ENCODE measurements at places on chromosomes 13 and 19. TPM values are rescaled to one million over a fixed set of nuclear protein-coding genes. Genes with fewer than 3 reads are reported as not detected.

DNA sequence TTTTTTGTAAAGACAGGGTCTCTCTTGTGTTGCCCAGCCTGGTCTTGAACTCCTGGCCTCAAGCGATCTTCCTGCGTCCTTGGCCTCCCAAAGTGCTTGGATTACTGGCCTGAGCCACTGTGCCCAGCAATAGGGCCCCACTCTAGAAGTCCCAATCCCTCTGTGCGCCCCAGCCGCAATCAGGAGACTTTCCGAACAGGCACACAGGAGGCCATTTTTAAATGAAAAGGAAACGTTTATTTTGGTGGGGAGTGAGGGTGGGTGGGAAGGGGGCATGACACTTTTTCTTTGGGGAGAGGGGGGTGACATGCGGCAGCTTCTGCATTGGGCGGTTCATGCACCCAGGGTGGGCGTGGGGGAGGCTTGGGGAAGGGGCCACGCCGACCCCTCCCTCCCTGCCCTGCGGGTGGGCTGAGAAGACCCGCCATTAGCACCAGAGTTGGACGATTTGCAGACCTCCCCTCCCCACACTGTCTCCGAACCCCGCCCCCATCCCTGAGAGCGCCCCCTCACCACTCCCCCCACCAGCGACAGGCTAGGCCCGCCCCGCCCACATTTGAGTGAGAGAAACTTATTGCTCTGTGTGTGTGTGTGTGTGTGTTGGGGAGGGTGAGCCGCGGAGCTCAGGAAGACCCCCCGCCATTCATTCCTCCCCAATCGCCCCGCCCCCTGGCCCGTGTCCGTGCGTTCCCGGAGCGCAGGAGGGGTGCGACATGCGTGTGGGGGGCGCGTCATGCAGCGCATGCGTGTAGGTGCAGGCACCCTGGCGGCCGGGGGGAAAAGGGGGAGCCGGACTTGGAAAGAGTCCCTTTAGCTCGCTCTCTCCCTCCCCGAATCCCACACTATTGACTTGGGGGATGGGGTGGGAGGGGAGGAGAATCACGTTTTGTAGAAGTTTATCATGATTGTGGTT is 17.2 kb downstream of the KCNC3 start:
- DNase-seq, result no peak

FUT2 gene
- total RNA-seq, result not detected

TDRD3 gene
- total RNA-seq, result 22.2 TPM

GRCh38 chr13:105991622-105992277 is 543.7 kb downstream of the EFNB2 start:
- DNase-seq, result no peak

DNA sequence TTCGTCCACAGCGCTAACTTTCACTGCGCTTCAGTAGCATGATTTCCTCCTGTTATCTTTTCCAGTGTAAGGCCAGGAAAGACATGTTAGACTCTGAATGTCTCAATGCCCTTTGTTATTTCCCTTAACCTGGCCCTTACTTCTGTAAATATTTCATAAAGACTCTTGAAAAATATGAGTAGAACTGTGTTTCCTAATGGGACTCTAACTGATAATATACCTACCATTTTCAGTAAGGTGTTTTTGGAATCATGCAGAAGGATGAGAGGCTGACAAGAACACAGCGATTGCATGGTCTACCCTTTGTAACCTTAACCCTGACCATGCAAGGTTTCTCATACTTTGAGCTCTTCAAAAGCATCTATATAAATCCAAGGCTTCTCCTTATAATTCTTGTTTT is 550.1 kb downstream of the SLITRK6 start:
- no peak for DNase-seq

GRCh38 chr13:58767566-58767965 is 1136.0 kb downstream of the PCDH17 start:
- DNase-seq, result no peak

ZNF541 gene
- 0.13 TPM for total RNA-seq

DNA sequence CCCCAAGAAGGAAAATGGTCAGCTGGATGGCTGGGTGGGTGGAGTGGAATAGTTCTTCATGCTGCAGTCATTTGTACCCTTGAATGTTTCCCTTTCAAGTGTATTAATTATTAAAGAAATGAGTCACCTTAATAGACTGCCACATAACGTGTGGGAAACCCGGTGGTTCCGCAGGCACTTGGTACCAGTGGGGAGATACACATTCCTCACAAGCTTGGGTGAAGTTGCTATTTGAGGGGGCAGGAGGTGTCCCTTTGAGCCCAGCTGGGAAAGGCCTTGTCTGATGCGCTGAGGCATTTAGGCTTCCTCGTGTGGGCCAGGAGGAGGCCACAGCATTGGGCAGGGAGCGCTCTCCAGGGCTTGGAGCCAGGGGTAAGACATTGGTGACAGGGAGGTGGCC is 57.7 kb downstream of the ATP8A2 start:
- no peak for DNase-seq

GRCh38 chr13:110345701-110346100 is 38.6 kb downstream of the COL4A2 start:
- DNase-seq, result no peak

- peak; percentile 82 for DNase-seq
Observed at GRCh38 chr19:19170053-19170872, at the start of gene MEF2B. MEF2B (minus strand) TSS chr19:19170263; CDS start chr19:19150735, 19,528 bp downstream.

DNA sequence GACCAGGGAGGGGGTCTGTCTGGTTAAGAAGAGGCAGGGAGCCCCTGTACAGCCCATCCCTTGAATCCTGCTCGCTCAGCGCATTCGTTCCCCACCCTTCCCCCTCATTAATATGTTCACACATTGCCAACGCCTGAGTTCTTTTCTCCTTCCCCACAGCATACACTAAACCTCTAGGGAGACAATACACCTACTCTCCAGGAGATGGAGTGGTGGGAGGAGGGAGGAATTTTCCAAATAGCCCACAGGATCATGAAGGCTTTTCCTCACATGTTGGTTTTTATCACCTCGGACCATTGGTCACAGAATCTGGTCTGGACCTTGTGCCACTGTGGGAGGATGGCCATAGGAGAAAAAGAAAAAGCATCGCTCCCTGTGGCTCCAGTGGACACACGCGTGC is 294.9 kb downstream of the SHISA2 start:
- DNase-seq, result no peak

DNA sequence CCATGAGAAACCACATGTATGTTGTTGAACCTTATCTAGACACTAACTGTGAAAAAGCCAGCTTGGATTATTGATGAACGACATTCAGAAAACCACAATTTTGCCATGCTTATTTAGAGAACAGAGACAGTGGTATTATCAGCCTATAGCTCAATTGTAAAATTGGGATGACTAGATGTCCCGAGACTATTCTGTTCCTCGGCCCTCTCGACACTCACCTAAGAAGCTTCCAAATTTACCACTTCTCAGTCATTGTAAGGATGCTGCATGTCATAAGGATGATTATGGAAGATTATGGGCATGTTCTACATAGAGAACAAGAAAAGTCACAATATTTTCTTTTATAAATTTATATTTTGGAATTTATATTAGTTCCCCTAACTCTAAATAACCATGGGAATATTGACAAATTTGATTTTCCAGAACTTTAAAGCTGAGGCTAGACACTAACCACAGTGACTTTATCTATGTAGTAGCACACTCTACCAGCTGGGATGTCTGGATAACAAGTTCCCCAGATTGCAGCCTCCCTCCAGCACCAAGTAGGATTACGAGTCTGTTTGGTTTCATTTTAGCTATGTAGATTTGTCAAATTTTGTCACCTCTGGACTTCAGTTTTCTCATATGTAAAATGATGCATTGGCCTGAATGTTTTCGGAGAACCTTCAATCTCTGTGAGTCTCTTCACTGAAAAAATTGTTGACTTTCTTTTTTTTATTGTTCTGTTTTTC is 513.6 kb downstream of the IRS2 start:
- DNase-seq, result no peak

DNA sequence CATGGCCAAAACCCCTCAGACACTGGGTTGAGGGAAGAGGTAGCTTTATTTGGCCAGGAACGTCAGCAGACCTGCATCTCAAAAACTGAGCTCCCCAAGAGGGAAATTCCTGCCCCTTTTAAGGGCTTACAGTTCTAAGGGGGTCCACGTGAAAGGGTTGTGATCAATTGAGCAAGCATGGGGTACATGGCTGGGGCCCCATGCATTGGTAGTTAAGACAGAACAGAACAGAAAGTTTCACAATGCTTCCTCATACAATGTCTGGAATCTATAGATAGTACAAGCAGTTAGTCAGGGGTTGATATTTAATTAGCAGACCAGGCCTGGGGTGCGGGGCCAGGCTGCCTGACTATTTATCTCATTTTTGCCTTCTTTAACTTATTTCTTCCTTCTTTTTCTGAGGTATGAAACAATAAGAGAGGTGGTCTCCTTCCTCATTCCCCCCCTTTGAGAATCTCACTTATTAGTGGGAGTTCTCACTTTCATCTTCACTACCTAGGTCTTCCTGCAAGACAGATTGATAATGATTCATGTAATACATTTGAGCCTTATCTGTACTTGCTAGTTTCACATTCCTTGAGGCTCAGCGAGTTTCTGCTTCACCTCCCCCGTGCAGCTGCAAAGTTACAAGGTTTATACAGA is 84.8 kb downstream of the SLC25A15 start:
- no peak for DNase-seq

GRCh38 chr13:98289339-98289945 is 112.4 kb upstream of the RNF113B start:
- DNase-seq, result no peak

GRCh38 chr13:100725472-100725871 is 50.9 kb upstream of the TMTC4 start:
- DNase-seq, result no peak

ERICH6B gene
- not detected for total RNA-seq

- no peak for DNase-seq
Observed at GRCh38 chr19:5079071-5079774, 110.3 kb downstream of the KDM4B start.

DNA sequence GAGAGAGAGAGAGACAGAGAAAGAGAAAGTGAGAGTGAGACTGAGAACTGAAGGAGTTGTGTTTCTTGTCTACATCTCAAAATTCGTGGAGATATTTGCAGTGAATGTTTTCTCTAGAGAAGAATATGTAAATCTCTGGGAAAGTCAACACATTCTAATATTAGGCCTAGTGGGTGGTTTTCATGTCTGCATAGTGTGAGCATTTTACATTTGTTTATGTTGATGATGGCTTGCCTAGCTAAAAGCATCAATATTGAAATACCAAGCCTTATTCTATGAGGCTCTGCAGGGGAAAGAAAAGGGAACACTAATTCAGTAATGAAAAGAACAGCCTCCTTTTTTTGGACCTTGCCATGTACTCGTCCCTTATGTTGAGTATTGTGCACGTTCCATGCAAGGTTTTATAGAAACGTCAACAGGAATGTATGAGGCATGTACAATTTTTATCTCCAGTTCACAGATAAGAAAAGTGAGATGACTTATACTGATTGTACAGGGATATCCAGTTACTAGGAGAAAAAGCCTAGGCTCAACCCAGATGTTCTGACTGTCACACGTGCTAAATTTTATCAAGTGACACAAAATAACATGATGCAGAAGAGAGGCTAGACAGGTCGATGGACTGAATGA is 1288.9 kb upstream of the SLC10A2 start:
- no peak for DNase-seq

DNA sequence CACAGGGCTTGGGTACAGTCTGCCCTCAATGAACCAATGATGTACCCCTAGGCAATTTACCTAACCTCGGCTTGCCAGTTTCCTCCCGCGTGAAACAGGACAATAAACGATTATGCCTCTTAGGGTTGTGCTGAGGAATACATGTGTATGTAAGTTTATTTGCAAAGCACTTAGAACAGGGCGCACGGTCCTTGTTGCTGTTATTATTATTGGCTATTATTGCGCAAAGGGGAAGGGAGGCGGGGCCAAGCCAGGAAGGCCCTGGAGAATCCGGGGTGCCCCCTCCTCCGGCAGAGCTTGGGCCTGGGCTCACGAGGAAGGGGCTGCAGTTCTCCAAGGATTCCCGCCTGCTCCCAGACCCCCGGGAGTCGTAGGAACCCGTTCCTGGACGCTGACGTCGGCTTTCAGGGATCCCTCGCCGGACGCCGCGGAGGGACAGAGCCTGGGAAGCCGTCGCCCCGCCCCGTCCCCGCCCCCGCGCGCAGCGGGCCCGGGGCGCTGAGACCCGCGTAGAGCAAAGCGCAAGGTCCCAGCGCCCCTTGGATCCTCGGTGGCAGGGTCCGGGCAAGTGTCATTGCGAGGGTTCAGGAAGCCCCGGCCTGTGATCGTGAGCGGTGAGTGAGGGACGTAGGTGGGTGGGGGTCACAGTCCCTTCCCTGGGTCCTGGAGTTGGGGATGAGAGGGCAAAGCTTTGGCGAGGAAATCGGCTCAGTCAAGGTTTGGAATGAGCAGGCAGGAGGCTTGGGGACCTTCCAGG is at the start of gene TMEM91:
TSS of gene TMEM91 (plus strand) at position 293 of the 757 bp plus-strand sequence. CDS start 1,777 bp downstream, outside the sequence.
- no peak for DNase-seq

DNA sequence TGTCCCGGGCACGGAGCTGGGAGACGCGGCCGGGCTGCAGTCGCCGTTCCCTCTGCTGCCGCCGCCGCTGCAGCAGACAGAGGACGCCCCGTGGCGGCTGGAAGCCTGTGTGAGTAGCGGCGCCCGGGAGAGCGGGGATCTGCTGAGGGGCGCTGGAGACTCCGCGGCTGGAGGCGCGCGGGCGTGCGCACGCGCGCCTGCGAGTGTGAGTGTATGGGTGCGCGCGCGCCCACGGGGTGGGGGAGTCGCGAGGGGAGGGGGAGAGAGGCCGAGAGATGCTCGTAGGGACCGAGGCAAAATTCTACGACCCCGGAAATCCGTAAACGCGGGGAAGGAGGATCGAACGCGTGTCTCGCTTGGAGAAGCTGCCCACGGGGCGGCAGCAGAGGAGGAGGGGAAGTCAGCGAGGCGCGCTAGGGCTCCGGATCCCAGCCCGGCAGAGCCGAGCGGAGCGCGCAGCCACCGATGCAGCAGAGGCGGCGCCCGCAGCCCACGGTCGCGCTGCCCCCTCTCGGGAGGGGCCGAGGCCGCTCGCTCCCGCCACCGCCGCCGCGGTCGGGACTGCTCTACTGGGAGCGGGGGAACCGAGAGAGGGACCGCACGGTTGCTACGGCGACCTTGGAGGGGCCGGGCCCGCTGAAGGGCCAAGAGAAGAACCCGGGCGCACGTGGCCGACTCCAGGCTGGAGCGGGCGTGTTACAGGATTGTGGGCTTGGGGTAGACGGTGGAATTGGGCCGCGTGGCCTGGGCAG is at the start of gene ENOX1:
TSS of gene ENOX1 (minus strand) at position 207 of the 752 bp plus-strand sequence.
- peak; percentile 27 for DNase-seq

GJB6 gene
- total RNA-seq, result 1.7 TPM

Data from activated CD8-positive, alpha-beta T cell treated with anti-CD3 and anti-CD28 coated beads, Interleukin-2, amount 10 ng/mL, durations not matched to agents 7 days and 5 days (primary cell).